AG08396 (cell line): ENCODE measurements at places on chromosomes 2 and 18.

GRCh38 chr2:58032764-58033080 lies 13.9 kb upstream of the VRK2 start:
- DNase-seq: no peak

- peak; percentile 73 for DNase-seq
Measured at GRCh38 chr18:22032392-22032961, 136.9 kb upstream of the GATA6 start.

DNA sequence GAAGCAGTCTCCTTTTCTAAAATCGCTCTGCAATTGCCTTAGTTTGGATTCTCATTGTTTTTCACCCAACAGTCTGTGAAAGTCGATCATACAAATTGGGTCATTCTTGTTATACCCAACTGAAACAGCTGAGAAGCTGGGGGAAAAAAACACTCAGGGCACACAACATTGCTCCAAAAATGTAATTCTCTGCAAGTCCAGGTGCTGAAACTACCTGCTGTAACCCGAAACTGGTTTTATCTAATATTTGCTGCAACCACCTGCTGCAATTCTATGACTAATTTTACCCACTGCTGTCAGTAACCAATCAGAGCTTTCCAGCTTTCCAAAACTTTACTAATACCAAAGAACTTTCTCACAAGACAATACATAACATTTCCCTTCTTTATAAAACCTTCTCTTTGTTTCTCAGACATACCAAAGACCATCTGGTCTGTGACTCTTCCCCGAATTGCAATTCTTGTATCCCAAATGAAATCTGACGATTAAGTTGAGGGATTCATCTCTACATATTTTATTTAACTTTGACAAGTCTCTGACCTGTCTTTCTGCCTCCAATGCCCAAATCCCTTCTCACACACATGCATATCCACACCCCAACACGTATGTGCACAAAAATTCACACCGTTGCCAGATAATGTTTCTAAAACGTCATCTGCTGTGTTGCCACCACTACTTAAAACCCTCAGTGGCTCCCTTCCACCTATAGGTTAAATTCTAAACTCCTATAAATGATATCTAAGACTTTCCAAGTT lies 198.3 kb downstream of the PIEZO2 start:
- DNase-seq: no peak

DNA sequence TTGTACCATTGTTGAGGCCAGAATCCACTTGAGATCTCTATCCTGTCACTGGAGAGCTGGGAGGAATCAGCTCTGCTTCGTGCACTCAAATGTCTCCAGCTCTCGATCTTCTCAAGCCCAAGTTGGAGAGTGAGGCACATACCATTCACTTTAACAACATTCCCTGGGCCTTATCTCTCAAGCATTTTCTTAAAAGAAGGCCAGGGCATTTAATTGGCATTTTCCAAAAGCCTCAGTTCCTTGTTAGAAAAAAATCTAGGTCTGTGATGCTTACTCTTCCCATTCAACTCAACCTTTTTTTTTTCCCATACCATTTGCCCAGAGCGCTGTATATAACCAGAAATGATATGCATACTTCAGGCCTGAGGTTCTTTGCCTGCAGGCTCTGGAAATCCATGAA lies 10.1 kb downstream of the QPCT start:
- no peak for DNase-seq

GRCh38 chr2:147763861-147764260 lies 81.0 kb upstream of the ACVR2A start:
- DNase-seq: no peak

GRCh38 chr2:200179151-200179550 lies 127.3 kb upstream of the SPATS2L start:
- DNase-seq: no peak
